NCI-H460 (cell line): ENCODE measurements at places on chromosomes 7 and 10. TPM values are rescaled to one million over a fixed set of nuclear protein-coding genes. Genes with fewer than 3 reads are reported as not detected.

GRCh38 chr10:72043016-72043834 lies 45.1 kb downstream of the SPOCK2 start:
- no peak for DNase-seq

- no peak for DNase-seq
These were observed 371.9 kb upstream of the CHRM2 start for GRCh38 chr7:136496551-136496950.

Gene UCMA
- total RNA-seq = not detected in 2 replicates

- no peak for DNase-seq
These were observed 1.4 kb downstream of the AMZ1 start for GRCh38 chr7:2689343-2689847.

DNA sequence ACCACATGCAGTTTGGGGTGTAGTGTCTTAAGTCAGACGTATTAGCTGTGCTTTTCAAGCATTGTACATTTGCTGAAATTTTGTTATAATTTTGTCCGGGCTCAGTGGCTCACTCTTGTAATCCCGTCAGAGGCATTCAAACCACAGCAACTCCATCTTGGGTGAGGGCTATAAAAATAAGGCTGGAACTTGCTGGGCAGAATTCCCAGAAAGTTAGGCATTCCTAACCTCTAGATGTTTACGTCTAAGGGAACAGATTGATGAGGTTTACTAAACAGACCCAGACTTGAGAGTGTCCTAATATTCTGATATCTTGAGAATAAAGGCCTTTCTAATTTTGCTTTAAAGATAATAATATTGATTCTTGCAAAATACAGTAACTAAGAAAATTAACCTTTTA lies 957.8 kb downstream of the NXPH1 start:
- no peak for DNase-seq

DNA sequence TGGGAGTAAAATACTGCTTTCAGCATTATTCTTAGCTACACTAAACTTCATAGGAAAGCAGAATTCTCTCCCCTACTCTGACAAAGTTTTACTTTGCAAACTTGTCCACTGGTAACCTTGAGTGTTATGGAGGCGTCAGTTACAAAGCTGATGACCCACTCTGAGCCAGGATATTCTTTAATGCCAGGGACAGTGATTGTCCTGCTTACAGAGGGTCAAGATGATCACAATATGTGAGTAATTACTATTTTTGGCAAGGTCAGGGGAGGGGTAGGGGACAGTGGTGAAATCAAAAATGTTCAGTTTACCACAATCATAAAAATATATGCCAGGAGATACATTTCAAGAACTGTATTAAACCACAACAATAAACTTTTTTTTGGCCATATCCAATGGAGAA lies 520.6 kb downstream of the SUGCT start:
- no peak for DNase-seq

Gene TDRD1
- total RNA-seq = not detected in 2 replicates

Gene PSMG3
- total RNA-seq = 125 and 137 TPM in 2 replicates

Gene LRRTM3
- total RNA-seq = not detected in 2 replicates

Gene TMEM229A
- not detected in 2 replicates for total RNA-seq

Gene HOXA9
- 5.1 and 7.8 TPM in 2 replicates for total RNA-seq

Gene VWDE
- 3.1 and 4.0 TPM in 2 replicates for total RNA-seq

GRCh38 chr10:17010363-17011145 lies 119.1 kb downstream of the CUBN start:
- no peak for DNase-seq

- DNase-seq = no peak
These were observed 28.9 kb upstream of the PPIF start for GRCh38 chr10:79318369-79318768.

DNA sequence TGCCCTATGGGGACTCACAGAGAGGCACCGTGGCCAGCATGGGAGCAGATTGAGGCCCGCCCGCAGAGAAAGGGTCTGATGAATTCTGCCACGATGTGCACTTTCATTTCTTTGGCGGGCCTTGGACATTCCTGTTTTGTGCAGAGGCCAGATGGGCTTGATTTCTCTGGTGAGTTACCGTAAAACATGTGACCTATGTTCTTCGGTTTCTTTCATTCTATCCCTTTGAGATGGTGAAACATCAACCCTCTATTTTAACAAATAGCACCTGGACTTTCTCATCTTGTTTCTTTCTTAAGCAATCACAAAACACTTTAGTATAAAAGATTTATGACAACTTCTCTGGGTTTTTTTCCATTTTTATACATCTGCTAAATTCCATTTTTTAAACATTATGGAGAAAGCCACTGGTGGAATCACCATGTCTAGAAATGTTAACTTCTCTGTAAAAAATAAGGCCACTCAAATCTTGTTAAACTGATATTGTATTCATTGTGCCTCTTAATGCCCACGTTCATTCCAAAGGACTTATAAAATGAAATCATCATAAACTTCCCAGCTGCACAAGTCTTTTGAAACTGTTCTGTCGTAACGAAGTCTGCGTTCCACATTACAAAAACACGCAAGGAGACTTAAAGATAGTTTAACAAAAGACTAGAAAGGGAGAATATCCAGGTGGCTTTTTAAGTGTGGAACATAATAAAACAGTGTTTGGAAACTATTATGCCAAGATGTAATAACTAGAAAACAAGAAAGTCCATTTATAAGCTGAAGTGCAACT lies 21.4 kb upstream of the ODAD2 start:
- DNase-seq = no peak

GRCh38 chr7:94041529-94041928 lies 37.4 kb upstream of the BET1 start:
- no peak for DNase-seq

- DNase-seq = no peak
These were observed 143.8 kb downstream of the HGF start for GRCh38 chr7:81626008-81626407.

Gene FGL2
- 0.66 and 1.7 TPM in 2 replicates for total RNA-seq

DNA sequence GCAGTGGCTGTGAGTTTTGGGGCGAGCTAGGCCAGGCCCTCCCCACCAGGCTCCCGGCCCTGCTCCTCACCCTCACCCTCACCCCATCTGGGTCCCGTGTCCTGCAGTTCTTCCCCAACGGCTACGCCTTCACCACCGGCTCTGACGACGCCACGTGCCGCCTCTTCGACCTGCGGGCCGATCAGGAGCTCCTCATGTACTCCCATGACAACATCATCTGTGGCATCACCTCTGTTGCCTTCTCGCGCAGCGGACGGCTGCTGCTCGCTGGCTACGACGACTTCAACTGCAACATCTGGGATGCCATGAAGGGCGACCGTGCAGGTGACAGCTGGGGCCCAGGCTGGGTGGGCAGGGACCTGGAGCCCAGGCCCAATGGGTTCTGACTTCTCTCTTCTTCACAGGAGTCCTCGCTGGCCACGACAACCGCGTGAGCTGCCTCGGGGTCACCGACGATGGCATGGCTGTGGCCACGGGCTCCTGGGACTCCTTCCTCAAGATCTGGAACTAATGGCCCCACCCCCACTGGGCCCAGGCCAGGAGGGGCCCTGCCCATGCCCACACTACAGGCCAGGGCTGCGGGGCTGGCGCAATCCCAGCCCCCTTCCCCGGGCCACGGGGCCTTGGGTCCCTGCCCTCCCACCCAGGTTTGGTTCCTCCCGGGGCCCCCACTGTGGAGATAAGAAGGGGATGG lies 4.9 kb downstream of the GNB2 start:
- DNase-seq = no peak

Gene CAV1
- total RNA-seq = 168 and 169 TPM in 2 replicates

- DNase-seq = no peak
These were observed 78.0 kb upstream of the DYNC1I1 start for GRCh38 chr7:95694334-95694733.

DNA sequence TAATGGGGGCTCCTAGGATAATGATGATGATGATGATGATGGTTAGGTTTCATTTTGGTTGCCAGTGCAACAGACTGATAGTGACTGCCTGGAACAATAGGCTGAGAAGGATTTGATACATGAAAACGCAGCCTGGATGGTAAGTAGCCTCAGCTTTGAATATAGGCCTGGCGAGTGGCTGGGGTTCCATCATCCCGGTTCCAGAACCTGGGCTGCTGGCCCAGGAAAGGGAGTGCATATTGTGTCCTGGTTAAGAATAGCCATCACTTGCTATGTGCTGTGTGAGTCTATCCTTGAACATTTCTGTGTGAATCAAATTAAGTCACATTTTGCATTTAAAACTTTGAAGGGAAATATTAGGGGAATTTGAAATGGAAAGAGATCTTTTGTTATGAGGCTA lies 62.7 kb downstream of the SHH start:
- DNase-seq = no peak

Gene NUDT1
- total RNA-seq = 42.2 and 50.2 TPM in 2 replicates

Gene PRTFDC1
- 19.1 and 20.8 TPM in 2 replicates for total RNA-seq

DNA sequence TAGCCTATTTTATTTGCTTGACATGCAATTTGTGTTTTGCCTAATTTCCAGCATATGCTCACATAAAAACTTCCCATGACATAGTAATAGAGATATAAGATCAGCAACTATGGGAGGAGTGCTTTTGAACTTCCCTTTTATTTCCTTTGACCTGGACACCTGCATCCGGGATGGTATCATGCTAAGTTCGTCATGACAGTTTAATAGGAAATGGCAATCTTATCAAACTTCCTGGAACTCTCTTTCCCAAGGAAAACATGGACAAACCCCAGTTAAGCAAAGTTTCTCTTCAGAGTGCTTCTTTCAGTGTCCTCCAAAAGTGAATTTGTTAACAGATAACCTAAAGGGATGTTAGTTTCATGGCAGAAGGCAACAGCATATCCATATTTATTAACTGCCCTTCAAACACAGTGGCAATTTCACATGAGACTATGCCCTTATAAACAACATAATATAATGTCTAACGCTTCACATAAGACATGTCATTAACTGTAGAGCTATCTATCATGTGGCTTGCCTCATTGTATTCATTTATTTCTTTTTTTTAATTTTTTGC lies 474.7 kb upstream of the SEMA3A start:
- no peak for DNase-seq

DNA sequence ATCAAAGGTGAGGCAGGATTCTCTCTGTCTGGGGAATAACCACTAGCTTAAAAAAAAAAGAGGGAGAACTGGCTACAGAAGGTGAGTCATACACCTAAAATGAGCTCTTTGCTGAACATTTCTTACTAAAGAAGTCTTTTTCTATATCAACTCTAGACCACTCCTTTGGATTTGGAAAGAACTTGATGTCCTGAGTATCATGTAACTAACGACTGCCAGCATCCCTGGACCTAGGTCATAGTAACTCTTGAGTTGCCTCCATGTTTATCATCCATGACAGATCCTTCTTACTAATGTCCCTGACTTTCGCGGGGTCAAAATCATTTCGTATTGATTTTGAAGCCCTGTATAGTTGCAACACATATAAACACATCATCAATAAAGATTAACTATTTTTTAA lies 89.1 kb downstream of the CNOT4 start:
- no peak for DNase-seq

GRCh38 chr10:32269343-32270100 lies 77.4 kb downstream of the EPC1 start:
- DNase-seq = no peak

Gene NME8
- total RNA-seq = not detected in 2 replicates

Gene GDF2
- total RNA-seq = not detected in 2 replicates

DNA sequence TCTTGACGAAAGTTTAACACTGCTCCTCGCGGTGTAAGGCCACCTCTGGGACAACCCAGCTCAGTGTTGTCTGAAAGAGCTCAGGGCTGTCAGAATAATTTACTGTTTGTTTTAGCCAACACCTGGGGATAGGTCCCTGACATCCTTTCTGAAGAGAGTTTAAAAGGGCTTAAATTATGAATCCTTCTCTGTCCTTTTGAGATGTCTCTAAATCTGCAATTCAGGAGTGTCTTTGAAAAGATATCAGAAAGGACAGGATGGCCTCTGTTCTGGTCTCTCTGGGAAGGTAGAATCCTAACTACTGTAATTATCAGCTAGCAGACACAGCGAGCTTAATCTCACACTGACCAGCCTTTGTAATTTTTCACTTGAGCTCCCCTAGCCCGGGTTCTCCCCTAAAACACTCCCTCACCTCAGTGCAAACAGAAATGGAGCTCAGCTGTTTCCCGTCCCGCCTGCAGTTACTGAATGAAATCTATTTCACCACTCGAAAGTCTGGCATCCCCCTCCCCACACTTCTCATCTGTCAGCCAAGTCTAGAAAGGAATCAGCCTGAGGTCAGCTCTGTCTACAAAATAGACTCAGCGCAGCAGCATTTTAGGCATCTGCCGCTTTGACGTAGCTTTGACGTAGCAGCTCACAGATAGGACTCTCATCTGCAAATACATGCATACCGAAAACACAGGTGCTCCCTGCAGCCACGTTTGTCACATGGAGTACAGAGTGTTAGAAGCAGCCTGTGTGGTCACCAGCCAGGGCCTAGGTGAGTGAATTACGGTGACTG lies 4.8 kb downstream of the DYNC2I1 start:
- DNase-seq = no peak

GRCh38 chr7:138458576-138459412 lies 1.3 kb upstream of the TRIM24 start:
- DNase-seq = no peak

DNA sequence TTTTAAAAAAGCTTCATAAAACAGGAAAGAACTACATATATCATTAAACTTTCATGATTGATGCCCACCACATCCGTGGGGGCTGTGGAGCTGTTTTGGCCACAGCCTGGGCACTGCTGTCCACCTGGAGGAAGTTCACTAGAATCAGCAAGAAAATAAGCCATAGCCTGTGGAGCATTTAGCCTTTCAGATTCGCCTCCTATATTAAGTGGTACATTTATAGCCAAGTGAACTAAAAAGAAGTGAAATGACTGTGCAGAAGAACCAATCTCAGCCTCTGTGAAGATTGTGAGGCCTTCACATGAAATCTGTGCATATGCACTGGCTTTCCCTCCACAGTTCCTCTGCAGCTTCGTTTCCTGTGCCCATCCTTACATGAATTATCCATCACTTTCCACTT lies 23.5 kb downstream of the WNT16 start:
- DNase-seq = no peak

Gene ENO4
- 0.52 TPM in 2 replicates for total RNA-seq

GRCh38 chr10:105075031-105075430 lies 433.9 kb downstream of the SORCS3 start:
- DNase-seq = no peak

- no peak for DNase-seq
These were observed 522.5 kb downstream of the ETV1 start for GRCh38 chr7:13466874-13467547.

Gene PTPRN2
- total RNA-seq = 2.9 and 3.5 TPM in 2 replicates

DNA sequence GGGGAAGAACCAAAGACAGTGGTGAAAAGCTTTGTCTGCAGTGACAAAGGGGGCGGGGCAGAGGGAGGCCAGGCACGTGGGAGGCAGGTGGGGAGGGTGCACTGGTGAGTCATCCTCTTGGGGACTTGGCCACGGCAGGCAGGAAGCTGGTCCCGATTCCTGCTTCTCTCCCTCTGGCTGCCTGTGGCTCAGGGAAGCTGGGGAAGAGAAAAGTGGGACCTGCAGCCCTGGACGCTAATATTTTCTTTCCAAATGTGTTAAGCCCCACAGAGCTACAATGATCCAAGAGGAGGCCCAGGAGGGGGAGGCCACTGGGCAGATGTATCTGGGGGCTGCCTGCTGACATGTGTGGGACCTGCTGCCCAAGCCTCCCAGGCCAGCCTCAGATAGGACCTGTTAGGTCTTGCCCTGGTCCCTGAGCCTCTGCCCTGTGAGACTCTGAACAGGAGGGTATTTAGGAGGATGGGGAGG lies 231.8 kb downstream of the KCNMA1 start:
- DNase-seq = peak; percentile 18
